RWPE1 (cell line): ENCODE measurements at places on chromosomes 11 and 22.

DNA sequence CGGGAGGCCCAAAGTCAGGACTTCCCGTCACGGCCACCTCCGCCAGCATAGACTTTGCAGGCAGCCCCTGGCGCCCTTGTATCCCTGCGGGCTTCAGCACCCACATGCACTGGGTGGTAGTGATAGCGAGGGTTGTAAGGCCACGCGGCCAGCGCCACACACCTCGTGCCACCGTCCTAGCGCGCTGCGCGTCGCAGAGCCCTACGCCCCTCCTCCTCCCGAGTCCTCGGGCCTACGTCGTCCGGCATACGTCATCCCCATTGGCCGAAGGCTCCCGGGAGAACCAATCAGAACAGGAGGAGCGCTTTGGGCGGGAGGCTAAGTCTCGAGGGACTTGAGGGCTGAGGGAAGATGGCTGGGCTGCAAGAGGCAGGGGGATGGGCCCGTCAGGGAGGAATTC, 1.3 kb upstream of the BTBD18 start:
- no peak for DNase-seq

GRCh38 chr11:67303132-67303834, at the start of gene SSH3:
Gene SSH3 (plus strand): TSS chr11:67303530. CDS start chr11:67303626, 96 bp downstream.
- DNase-seq = peak; percentile 73

DNA sequence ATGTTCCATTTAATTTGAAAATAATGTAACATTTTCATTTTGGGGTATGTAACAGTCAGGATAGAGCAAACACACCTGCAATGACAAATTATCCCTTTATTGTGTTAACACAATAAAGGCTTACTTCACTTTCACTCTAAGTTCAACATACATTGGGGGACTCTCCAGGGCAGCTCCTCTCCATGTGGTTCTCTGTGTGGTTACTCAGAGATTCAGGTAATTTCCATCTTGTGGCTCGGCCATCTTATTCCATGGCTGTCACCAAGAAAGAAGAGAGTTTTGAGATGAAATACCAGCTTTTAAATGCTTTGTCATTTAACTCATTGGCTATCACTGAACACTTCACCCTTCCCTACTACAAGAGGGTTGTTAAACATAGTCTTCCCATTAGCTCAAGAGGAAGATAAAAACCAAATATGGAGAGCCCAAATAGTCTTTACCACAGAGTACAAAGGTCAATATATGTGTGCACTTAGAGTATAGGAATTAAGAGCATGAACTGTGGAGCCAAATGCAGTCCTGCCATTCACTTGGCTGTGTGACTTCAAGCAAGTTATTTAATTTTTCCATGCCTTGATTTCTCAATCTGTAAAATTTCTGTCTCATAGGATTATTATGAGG, 10.6 kb upstream of the TPH1 start:
- DNase-seq = no peak

DNA sequence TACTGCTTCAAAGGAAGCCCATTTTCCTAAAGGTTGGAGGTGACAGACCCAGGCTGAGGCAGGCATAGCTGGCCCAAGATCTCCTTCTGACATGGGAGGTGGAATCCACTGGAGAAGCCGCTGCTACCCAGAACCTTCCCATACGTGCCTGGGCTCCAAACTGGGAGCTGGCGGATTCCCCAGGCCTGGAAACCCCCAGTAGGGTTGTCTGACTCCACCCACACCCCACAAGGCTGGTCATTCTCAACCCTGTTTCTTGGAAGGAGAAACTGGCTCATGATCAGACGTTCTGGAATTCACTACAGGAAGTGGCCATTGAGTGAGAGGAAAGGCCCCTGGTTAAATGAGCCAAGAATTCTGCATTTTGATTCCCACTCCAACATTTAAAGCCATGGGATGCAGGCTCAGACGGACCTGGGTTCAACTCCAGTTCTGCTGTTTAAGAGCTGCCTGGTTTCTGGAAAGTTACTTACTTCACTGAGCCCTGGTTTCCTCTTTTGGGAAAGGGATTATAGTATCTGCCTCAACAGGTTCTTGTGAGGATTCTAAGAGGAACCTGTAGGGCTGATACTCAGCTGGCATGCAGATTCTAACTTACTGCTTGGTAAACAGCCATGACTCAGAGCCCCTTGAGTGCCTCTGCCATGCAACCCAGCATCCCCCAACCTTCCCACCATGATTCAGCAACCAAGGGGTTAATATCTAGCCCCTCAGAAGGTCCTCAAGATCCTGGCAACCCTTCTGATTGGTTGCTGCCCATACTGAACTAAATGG, 19.4 kb upstream of the TSKU start:
- DNase-seq = peak; percentile 40

DNA sequence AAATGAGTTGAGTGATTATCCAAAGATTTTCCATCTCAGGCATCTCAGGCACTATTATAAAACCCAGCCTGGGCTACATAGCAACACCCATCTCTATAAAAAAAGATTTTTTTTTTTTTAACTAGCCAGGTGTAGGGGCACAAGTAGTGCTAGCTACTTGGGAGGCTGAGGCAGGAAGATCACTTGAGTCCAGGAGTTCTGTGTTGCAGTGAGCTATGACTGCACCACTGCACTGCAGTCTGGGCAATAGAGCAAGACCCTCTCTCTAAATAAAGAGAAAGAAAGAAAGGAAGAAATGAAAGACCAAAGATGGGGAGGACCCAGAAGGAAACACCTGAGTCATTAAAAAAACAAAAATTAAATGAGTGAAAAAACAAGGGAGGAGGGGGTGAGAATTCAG, 14.1 kb downstream of the RSF1 start:
- no peak for DNase-seq

DNA sequence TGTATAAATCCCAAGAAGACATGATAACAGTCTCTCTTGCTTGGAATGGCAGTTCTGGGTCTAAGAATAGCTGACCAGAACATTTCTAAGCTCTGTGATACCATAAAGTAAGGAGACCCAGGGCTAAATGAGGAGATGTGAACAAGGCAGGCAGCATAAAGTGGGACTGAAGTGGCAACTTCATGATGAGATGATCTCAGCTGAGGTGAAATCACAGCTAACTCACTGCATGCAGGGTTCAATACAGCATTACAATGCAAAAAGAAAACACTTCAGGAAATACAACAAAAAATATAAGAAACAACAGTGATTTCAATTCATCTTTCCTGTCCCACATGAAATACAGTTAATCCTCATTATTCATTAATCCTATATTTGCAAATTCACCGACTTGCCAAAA, 44.6 kb downstream of the MRE11 start:
- DNase-seq = no peak

- DNase-seq = peak; percentile 20
Measured at GRCh38 chr11:12862696-12863469, 146.2 kb upstream of the RASSF10 start.

DNA sequence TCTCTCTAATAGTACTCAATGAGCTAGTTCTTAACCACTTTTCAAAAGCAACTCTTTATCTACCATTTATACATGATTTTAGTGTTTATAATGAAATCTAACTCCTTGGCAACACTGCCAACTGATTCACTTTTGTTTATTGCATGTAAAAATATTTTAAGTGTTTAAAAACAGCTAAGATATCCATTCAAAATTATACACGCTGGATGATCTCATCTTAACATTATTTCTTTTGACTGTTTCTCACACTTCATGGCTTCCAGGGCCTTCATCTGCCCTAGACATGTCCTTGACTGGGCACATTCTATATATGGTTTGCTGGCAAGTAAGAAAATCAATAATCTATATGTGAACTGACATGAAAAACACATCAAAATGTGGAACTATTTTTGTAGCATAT, 414.6 kb upstream of the LUZP2 start:
- no peak for DNase-seq

- DNase-seq = no peak
Measured at GRCh38 chr11:8886322-8886721, 24.7 kb upstream of the AKIP1 start.

GRCh38 chr11:57131080-57131790, 50.5 kb upstream of the LRRC55 start:
- no peak for DNase-seq

DNA sequence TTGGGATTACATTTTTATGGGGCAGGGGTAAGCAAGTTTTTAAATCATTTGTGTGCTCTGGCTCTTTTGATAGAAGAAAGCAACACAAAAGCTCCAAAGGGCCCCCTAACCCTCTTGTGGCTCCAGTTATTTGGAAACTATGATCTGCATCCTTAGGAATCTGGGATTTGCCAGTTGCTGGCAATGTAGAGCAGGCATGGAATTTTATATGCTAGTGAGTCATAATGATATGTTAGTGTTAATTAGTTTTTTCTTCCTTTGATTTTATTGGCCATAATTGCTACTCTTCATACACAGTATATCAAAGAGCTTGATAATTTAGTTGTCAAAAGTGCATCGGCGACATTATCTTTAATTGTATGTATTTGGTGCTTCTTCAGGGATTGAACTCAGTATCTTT, 10.1 kb downstream of the RAG1 start:
- peak; percentile 10 for DNase-seq

GRCh38 chr11:131370090-131370751, at the start of gene NTM:
Gene NTM (plus strand): TSS chr11:131370615.
- no peak for DNase-seq

- no peak for DNase-seq
Measured at GRCh38 chr11:45229401-45230020, 56.6 kb downstream of the SYT13 start.

DNA sequence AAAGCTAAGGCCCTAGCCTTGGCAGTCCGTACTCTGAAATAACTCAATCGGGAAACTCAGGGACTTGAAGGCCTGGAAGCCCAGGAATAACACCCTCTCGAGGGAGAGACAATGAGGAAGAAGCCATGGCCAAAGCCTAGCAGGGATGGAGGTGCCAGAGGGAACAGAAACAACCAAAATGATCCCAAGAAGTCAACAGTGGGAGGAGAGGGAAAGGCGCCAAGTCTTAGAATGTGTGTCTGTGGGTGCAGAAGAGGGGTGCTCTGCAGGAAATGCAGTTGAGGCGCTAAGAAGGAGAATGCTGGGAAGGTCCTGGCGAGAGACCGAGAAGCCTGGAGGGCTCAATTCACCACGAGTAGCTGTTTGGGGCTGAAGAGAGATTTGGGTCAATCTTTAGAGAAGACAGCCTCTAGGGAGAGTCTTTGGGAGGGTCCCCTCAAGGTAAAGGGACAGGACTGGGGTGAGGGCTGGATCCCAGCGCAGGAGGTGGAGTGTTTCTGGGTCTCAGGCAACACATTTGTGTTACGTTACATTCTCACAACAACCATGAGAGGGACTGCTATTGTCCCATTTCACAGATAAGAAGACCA, 760 bp upstream of the MAPK8IP1 start:
- DNase-seq = no peak

- no peak for DNase-seq
Measured at GRCh38 chr11:65501472-65502273, 2.8 kb downstream of the MALAT1 start.

- DNase-seq = peak; percentile 94
Measured at GRCh38 chr22:50305923-50306566, 1.4 kb downstream of the PLXNB2 start.

GRCh38 chr11:134481933-134482527, 70.0 kb upstream of the B3GAT1 start:
- no peak for DNase-seq

DNA sequence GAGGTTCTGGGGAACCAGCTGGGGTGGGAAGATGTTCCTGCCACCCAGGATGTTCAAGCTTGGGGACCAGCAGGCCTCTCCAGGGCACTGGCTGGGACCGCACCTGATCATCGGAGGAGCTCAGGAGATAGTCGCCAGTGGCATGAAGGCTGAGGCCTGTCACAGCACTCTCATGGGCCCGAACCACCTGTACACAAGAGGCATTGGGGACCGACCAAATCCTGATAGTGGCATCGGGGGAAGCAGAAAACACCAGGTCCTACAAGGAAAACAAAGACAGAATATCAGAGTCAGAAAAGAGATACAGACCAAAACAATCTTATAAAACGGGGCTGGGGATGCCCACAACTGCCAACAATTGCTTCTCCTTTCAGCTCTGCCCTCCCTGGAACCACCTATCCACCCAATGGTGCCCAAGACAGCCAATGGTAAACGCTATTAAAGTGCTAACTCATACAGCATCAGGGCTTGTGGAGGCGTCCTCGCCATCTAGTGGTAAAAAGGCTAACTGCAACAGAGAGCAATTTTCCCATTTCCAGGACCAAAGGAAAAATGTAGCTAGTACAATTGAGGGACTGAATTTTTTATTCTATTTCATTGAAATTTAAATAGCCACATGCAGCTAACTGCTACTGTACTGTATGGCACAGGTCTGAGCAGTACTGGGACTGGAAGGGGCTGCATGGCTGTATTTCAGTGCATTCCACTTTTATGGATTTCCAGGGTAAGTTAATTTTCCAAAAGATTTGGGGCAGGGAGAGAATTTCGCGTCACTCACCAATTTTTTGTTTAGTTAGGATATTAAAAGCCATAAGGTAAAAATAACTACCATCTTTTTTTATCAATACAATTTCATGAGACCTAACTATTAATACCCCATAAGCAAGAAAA, 7.1 kb downstream of the PRPF19 start:
- DNase-seq = peak; percentile 52

DNA sequence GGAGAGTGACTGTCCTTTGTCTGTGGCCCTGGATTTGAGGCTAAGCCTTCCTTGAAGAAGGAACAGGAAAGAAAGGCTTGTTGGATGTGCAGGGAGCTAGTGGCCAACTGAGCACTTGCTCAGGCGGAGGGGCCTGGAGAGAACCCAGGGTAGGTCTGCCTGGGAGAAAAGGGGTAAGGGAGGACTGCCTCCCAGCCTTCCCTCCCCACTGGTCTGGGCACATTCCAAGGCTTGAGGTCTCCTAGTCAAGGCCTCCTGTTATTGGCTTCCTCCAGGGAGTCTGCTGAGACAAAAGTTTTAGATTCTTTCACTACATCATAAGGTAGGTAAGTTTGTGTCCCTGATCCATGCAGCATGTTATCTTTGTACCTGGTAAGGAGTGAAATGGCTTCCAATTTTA, 15.2 kb downstream of the KCNQ1OT1 start:
- DNase-seq = no peak

GRCh38 chr11:69640995-69641581, at the start of gene CCND1:
Gene CCND1 (plus strand): TSS chr11:69641156. CDS start chr11:69641314, 158 bp downstream.
- peak; percentile 78 for DNase-seq

DNA sequence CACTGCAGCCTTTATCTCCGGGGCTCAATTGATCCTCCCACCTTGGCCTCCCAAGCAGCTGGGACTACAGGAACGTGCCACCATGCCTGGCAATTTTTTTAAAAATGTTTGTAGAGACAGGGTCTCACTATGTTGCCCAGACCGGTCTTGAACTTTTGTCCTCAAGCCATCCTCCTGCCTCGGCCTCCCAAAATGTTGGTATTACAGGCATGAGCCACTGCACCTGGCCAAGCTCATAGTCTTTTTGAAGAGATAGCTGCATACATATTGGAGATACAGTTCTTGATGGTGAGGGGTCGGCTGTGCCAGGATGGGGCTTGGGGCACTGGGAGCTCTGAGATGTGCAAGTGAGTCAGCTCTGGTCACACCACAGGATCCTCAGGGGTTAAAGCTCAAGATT, 53.2 kb downstream of the CHRDL2 start:
- no peak for DNase-seq

- DNase-seq = no peak
Measured at GRCh38 chr11:114650661-114651060, 27.7 kb upstream of the NXPE2 start.

- no peak for DNase-seq
Measured at GRCh38 chr22:19713650-19714311, 522 bp upstream of the SEPTIN5 start.
